NCI-H1694 treated with DMSO at 0.1 percent for 48 hours (cell line): ENCODE measurements at places on chromosomes 2 and 18.

DNA sequence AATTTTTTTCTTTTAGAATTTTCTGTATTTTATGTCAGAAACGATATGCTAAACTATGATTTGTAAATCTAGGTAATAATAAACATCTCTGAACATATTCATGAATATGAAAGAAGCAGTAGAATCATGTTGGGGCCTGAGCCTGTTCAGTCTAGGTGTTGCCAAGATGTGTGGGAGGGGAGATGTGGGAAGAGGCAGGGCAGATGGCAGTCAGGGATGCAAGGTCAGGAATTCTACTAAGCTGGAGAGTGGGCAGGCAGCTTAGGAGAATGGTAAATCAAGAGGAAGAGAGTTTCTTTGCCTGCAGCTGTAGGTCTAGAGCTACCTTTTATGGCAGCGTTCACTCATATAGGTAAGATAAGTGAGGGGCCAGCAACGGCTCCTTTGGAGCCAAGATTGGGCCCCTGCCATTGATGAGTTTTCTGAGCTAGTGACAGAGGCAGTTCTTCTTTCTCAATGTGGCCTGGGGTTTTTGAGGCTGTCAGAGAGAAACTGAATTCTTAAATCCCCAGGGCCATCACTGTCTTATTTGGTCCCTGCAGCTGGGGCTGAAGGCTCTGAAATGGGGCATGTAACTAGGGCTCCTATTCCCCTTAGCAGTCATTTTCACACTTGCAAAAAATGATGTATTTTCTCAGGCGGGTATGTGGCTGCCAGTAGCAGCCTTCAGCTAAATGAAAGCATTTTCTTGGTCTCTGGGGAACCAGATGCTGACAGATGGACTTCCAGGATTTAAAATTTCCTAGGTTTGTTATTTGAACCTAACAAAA, 232.8 kb downstream of the PIK3C3 start:
- DNase-seq = peak; percentile 52

DNA sequence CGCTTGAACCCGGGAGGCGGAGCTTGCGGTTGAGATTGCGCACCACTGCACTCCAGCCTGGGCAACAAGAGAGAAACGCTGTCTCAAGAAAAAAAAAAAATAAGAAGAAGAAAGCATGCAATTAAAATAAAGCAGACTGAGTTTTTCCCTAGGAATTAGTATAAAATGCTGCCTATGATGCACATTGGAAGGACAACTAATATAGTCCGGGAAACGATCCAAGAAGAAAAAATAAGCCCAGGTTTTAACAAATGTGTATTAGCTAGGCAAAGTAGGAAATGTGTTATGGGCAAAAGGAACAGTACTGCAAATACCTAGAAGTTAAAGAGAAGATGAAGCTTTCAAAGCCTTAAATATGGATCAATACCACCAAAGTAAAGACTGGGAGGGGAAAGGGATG, 64.0 kb downstream of the SPIRE1 start:
- no peak for DNase-seq

- no peak for DNase-seq
Measured at GRCh38 chr2:119489232-119489952, 34.9 kb downstream of the SCTR start.

GRCh38 chr18:48317781-48318381, 91.3 kb downstream of the ZBTB7C start:
- no peak for DNase-seq

DNA sequence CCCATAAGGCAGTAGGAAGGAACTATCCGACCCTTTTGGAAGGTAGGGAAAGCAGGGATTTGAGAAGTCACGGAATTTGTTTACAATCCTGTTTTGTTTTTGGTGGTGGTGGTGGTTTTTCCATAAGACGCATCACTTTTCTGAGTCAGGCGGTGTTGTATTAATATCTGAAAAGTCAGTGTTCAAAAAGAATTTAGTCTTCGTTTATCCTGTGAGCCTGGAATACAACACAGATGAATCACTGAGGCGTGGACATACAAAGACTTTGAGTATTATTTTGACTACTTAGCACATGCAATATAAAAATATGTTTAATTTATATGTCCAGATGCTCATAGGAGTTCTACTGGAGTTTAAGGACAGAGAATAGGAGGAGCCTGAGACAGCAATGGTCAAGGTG, 785 bp downstream of the ZNF892 start:
- peak; percentile 4 for DNase-seq

GRCh38 chr2:74910245-74910644, 48.2 kb upstream of the POLE4 start:
- DNase-seq = no peak

- no peak for DNase-seq
Measured at GRCh38 chr2:211611061-211611518, 927.5 kb downstream of the ERBB4 start.

GRCh38 chr2:28364610-28365009, 28.0 kb upstream of the FOSL2 start:
- no peak for DNase-seq

DNA sequence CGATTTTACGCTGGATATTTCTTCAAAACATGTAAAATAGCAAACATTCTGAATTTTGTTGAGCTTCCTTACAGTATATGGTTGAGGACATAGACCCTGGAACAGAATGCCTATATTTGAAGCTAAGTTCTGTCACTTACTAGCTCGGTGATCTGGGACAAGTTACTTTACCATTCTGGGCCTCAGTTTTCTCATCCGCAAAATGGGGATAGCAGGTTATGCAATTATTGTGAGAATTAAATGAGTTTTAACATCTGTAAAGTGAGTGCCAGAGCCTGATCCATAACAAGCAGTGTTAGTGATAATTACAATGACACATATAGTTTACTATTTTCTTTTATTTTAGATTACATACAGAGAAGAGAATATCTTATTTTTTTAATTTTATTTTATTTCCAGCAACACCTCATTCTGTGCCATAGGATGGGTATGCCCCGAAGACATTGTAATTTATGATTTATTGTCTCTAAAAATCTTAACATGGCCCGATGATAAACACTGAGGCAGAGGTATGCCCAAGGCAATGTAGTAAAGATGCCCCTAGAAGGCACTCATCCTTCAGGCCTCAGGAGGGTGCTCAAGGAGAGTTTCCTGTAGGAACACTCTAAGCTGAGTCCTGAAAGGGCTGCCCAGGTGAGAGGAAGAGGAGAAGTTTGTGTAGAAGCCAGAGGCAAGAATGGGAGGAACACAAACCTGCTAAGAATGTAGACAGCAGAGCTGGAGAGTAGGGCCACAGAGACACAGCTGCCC, 250.9 kb downstream of the BCL11A start:
- DNase-seq = no peak

DNA sequence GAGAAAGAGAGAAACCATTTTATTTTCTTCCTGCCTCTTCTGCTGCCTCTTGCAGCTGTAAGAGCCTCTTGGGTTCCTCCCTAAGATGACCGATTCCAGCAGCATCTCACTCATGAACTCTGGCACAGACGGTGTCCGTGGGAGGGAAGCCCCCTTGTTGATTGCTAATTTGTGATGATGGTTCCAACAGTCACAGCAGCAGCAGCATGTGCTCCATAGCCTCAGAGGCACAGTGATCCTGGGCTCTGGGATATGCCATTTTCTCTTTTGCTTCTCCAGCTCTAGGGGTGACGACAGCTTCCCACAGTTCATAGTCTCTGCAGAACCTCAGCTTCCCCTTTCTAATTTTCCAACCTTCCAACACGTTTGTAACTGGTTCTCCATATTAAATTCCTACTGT, 324.2 kb upstream of the HS6ST1 start:
- no peak for DNase-seq

DNA sequence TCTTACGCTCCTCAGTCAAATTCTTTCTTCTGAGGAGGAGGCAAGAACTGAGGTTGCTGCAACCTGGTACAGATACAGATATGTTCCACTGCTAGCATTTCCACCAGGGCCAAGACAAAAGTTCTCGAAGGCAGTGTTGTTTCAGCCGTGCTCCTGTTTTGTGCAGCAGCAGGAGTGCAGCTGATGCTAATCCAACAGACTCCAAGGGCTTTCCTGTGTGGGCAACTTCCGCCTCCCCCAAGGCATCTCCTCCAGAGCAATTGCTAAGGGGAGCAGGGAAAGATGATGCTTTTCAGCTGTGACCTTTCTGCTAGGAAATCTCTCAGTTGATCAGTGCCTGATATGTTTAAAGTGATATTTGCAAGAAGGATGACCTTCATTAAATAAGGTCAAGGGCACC, 52.6 kb upstream of the DAPL1 start:
- DNase-seq = no peak

GRCh38 chr18:4016391-4017049, 438.6 kb downstream of the DLGAP1 start:
- no peak for DNase-seq
